Cortex of kidney (tissue), 1 donor: ENCODE measurements at places on chromosomes 11 and 22.

DNA sequence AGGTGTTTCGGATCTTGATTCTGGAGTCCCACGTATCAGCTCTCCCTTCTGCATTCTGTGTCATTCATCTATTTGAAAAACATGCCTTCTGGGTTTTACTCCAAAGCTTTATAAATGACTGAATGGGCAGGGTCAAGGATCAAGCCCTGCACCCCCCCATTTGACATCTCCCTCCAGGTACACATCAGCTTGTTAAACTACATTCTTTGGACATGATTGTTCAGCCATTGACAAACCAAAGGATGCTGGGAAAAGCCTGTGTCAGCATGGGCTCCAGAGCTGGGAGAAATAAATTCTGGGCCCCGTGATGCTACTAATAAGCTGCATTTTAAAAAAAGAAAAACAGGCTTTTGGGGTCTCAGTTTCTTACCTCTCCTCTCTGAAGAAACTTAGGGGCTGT lies 103.7 kb downstream of the DSCAML1 start:
- DNase-seq = no peak

GRCh38 chr11:35082321-35083180 lies 56.4 kb upstream of the CD44 start:
- no peak for DNase-seq

DNA sequence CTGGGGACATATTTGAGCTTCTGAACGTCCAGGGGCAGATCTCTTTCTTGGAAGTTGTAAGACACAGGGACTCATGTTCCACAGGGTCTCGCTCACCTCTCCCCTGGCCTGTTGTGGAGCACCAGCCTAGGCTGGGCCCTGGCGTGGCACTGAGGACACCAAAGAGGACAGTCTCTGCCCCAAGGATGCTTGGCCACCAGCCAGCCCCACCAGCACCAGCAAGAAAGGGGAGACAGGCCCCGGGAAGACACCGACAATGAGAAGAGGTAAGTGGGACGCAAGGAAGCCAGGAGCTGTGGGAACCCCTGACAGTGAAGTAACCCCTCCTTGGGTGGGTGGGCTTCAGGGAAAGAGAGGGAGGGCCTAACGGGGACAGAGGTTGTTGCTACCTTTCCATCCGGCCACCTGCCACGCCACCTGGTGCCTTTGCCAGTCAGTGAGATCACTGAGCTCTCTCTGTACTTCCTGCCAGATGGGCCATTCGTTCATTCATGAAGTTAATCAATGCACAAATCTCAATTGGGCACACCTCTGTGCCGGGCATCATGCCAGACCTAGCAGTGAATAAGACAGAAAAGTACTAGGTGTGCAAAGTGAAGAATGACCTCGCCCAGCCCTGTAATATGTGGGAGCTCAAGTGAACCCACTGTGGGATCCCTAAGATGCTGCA lies 11.1 kb downstream of the APOL5 start:
- no peak for DNase-seq

DNA sequence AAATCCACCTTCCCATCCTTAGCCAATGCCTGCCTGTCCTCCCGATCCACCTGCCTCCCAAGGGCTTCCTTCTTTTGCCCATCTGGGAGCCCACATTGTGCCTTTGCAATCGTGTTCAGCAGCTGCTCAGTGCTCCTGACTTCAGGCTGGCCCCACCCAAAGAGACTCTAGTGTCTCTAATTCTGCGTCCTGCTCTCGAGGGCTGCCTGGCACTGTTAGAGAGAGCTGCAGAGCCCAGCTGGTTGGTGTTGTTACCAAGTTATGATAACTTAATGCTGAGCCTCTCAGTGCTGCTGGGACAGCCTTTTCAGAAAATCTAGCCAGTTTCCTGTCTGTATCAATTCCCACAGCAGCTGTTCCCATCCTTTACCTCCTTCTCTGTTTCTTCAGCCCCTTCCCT lies 69.1 kb downstream of the MICAL2 start:
- DNase-seq = no peak

GRCh38 chr11:9530901-9531625 lies 42.4 kb upstream of the WEE1 start:
- no peak for DNase-seq

DNA sequence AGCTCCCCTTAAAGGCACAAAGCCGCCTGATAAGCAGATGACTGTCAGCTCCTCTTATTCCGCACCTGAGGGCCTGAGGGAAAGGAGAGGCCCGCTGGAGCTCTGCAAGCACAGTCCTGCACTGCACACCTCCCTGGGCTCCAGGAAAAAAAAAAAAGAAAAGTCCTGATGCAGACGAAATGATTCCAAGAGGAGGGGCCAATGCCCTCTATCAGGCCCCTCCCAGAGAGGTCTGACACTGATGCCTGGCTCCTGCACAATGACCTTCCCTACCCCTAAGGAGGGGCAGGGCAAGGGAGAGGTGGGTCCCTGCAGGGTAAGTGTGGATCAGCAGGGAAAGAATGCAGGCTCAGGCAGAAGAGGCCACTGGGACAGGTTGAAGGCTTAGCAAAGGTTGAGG lies 572.7 kb downstream of the SOX6 start:
- DNase-seq = no peak

DNA sequence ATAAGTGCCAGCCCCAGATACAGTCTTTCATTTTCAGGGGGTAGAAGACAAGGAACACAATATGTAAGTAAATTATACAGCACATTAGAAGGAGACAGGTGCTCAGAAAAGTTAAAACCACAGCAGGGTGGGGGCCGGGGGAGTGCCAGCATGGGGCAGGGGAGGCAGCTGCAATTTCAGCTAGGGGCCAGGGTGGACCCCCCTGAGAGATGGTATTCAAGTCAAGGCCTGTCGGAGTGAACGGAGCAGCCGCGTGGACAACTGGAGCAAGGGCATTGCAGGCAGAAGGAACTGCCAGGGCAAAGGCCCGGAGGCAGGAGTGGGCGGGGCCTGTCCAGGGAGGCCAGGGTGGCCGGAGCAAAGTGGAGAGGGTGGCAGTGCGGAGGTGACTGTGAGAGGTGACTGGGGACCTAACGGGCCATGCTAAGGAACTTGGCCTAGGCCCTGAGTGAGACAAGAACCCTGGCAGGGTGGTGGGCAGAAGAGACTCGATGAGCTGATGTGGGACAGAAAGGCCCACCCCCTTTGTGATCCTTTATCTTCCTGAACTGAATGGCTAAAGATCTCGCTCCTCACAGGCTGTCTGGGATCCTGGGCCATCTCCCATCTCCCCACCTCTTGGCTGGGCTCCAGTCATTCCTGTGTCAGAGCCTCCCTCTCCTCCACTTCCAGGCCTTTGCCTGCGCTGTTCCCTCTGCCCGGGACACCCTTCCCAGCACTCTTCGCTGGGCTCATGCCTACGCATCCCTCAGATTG lies 22.4 kb upstream of the FLRT1 start:
- DNase-seq = no peak

GRCh38 chr11:19631712-19632498 lies 80.7 kb upstream of the NAV2 start:
- no peak for DNase-seq

- DNase-seq = no peak
Measured at GRCh38 chr11:110176366-110177085, 83.3 kb downstream of the ZC3H12C start.

GRCh38 chr22:38465673-38466490 lies 2.0 kb upstream of the KDELR3 start:
- DNase-seq = no peak

GRCh38 chr11:65429724-65430405 lies 7.3 kb downstream of the NEAT1 start:
- DNase-seq = no peak

DNA sequence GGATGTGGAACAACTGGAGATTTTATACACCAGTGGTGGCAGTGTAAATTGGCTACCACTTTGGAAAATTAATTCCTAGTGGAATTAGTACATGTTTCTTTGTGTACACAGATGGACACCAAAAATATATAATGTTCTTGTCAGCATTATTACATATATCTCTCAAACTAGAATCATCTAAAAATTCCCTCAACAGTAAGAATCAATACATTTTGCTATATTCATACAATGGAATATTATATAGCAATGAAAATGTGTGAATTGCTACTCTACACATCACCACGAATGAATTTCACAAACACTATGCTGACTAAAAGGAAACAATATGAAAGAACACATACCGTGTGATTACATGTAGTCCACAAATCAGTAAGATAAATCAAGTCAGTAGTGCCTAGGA lies 33.9 kb downstream of the CCDC90B start:
- DNase-seq = no peak

DNA sequence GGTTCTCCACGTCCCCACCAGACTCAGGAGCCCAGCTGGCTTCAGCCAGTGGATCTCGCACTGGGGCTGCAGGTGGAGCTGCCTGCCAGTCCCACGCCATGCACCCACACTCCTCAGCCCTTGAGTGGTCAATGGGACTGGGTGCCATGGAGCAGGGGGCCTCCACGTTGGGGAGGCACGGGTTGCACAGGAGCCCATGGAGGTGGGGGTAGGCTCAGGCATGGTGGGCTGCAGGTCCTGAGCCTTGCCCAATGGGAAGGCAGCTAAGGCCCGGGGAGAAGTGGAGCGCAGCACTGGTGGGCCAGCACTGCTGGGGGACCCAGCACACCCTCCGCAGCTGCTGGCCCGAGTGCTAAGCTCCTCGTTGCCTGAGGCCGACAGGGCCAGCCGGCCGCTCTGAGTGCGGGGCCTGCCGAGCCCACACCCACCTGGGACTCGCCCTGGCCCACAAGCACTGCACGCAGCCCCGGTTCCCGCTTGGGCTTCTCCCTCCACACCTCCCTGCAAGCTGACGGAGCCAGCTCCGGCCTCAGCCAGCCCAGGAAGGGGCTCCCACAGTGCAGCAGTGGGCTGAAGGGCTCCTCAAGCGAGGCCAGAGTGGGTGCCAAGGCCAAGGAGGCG lies 258.5 kb upstream of the PDGFD start:
- no peak for DNase-seq

DNA sequence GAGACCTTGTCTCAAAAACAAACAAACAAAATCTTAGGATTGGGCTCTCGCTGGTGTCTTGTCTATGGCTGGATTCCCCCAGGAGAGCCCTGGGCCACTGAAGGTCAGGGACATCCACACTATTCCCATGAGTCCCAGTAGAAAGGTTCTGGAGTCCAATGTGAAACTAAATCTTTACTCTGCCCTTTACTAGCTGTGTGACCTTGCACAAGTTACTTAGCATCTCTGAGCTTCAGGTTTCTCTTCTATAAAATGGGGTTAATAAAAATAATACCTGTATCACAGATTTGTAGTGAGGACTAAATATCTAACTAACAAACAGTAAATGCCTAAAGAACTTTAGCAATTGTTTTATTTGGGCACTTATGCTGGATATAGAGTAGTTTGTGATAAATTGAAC lies 9.0 kb downstream of the SLC43A1 start:
- no peak for DNase-seq

DNA sequence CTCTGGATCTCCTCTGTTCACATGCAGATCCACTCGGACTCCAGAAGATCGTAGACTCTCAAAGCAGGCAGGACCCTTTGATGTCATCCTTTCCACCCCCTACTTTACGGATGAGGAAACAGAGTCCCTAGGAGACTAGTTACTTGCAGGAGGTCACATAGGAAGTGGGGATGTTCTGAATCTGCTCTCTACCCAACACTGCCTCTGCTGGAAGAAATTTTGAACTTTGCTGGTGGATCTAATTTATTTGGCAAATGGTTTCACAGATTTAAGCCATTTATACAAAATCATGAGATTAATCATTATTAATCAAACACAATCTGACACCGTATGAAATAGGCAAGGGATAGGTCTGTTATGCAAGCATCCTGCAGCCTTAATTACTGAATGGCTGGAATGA lies 55.0 kb upstream of the USP47 start:
- DNase-seq = no peak

- DNase-seq = no peak
Measured at GRCh38 chr11:65492637-65493366, 6.0 kb upstream of the MALAT1 start.

DNA sequence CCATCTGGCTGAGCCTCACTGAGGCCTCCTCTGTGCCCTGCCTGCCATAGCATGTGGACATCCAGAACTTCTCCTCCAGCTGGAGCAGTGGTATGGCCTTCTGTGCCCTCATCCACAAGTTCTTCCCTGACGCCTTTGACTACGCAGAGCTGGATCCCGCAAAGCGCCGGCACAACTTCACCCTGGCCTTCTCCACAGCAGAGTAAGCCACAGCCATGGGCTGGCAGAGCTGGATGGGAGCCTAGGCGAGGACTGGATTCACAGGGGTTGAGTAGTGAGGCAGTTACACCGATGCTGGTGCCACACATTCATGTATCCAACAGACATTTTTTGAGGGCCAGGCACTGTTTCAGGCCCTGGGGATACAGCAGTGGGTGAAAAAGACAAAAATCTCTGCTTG lies 9.1 kb downstream of the SMTNL1 start:
- no peak for DNase-seq

- no peak for DNase-seq
Measured at GRCh38 chr11:98559961-98560360, 460.8 kb upstream of the CNTN5 start.
